CD4-positive, alpha-beta T cell treated with Interleukin-10 for 1 hour (primary cell): ENCODE measurements at places on chromosomes 5 and 9.

DNA sequence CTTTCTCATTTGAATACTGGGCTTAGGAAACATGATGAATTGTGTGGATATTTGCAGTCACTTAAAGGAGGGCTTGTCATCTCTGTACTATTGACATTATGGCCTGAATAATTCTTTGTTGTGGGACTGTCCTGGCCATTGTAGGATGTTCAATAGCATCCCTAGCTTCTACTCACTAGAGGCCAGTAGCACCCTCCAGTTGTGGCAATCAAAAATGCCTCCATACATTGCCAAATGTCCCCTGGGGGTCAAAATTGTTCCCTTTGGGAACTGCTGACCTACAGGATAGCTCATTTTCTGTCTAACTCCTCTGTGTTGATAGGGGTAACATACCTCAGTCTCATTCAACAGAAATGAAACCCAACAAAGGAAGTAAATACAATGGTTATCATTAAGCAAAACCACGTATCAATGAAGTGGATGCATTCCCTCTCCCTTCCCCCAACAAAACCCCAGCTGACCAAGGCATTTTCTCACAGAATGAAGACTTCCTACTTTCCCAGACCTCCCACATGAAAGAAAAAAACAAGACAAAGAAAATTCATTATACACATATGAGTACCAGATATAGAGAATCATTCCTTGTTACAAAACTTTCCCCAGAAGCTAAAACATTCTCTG is 18.1 kb downstream of the FYB1 start:
- DNase-seq = peak; percentile 61

DNA sequence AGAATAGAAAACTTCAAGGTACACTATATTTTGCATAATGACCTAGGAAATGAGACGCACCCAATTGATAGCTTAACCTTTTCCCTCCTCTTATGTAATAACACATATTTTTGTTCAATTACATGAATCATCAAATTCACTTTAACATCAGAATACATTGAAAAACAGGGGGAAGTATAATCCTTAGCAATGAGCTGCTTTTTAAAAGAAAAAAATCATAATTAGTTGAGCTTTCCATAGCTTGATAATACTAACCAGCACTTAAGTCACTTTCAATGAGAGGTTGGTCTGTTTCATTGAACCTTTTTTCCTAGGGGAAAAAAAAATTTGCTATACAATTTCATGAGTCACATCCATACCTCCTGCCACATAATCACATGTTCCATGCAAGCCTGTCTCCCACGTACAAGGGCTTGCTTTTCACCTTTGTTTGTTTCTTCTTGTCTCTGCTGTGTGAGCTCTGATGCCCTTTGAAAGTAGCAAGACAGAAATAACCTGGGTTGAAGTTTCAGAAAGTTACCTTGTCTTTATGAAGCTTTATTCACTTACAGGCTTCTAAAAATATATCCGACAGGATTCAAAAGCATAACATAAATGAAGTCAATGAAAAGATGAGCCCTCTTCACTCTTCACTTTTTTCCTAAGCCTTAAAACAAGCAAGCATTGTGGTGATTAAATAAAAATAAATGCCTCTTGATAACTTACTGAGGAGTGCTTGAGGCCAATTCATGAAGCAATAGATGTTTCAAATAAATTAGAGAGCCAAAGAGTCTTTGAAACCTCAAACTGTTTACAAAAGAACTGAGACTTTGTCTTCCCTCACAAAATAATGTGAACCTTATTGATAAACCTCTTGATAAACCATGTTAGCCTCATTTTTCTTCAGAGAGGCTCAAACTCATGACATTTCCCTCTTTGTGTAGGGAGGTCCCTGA is 108.5 kb downstream of the FEM1C start:
- no peak for DNase-seq

- DNase-seq = peak; percentile 66
Measured at GRCh38 chr5:59034498-59035186, 451.8 kb downstream of the RAB3C start.

DNA sequence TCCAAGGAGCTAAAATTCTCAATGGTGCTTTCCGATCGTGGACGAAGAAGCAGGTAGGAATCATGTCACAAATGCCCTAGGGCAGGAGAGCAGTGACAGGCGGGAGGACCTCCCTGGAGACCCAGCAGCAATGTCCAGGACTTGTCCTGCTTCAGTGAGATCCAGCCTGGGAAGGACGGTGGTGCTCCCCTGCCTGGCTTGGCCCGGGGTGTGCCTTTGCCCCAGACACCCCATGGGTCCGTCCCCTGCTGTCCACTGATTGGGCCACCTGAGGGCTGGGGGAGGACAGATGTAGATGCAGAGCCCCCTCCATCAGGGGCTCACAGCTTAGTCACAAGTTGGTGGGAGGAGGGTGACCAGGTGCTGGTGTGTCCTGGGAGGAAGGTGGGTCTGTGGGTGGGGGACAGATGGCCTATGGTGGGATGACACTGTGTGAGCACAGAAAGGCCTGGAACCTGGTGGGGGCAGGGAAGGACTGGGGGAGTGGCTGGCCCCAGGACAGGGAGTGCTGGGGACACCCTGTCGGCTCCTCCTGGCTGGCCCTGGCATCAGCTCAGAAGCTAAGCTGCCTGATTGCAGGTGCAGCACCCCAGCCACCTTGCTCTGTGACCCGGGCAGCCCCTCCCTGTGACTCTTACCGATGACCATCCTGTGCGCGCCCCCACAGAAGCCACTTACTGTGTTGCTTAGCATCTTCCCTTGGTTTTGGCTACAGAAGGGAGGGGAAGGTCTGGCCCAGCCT is 82.0 kb downstream of the PHF2 start:
- DNase-seq = no peak

DNA sequence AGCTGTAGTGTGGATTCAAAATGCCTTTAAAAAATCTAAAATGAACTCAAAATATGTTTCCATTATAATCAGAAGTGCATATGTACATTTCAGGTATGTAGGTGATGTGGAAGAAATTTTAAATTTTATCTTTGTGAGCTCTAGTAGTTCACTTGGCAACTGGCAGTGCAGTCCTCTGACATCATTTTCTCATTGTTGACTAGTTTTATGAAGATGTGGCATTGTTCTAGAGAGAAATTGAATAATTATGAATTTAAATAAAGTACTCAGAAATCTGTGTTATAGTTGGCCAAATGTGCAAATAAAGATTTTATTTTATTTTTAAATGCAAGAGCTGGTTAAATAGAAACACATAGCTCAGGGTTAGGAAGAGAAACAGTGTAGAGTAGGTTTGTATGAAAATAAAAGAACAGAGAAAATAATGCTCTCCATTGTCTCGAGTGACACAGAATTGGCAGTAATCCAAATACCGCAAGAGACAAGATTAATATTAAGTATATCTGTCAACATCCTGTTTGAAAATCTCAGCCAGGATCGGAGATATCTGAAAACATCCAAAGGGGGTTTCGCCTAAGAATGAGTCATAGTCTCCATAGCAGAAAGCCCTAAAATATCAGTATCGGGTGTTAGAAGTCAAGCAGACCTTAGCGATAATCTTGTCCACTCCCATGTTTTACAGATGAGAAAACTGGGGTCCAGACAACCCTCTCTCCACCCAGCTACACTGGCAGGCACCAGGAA is 189.4 kb downstream of the CCDC192 start:
- DNase-seq = peak; percentile 43

GRCh38 chr9:120729791-120730241 is 15.5 kb upstream of the MEGF9 start:
- DNase-seq = no peak

DNA sequence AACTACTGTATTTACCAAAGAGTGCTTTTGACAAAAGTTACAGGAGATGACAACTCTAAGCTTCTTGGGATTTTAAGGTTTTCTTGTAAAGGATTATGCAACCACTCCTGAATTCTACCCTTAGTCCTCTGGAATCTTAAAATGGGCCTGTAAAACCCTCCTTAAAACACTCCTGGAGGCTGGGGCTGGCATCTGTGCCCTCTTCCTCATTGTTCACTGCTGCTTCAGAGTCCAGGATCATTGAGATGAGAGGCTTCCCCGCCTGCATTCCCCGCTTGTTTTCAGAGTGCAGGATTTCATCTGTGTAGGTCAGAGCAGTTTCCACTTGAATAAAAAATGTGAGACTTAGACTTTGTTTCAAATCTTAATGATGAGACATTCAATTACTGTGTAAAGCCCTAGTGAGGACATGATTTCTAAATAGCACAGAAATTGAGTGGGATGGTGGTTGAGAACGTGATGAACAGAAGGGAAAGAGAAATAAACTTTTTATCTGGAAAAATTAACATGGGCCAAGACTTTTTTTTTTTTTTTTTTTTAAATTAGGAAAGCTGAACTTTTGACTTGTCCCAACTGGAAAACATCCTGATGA is 40.4 kb downstream of the PCSK5 start:
- no peak for DNase-seq

GRCh38 chr5:112691339-112691680 is 46.4 kb upstream of the APC start:
- no peak for DNase-seq

GRCh38 chr9:123457583-123457982 is 101.6 kb downstream of the CRB2 start:
- no peak for DNase-seq

DNA sequence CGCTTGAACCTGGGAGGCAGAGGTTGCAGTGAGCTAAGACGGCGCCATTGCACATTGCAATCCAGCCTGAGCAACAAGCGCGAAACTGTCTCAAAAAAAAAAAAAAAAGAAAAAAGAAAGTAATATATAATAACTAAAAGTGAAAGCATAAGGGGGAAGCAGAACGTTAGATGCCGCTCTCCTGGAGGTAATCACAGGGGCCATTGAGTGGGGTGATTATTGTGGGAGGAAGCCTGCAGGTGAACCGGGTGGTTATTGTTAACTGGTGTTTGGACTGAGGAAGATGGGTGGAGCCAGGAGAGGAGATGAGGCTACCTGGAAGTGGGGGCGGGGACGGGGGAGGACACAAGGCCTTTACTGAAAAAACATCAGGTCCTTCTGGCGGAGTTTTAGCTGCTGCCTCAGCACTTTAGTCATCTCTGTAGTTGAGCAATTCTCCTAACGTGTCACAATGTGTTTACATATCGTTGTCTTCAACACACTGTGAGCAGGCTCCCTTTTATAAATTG is 5.3 kb upstream of the TJP2 start:
- DNase-seq = peak; percentile 54

DNA sequence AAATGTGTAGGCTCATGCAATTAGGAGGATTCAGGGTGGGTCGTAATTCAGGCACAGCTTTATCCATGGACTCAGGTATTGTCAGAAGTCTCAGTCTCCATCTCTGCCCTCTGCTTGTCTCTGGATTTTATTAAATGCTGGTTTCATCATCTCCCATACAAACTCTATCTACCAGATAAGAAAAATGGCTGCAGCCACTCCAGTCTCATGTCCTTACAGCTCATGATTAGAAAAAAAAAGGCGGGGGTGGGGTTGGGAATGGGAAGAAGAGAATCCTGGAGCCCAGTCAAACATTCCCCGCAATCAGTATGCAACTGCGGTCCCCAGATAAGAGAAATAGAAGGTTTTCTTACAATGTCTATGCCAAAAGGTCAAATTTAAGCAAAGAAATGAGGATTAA is 7.6 kb upstream of the FBXO38 start:
- DNase-seq = no peak

- DNase-seq = no peak
Measured at GRCh38 chr5:179869641-179870402, 11.2 kb upstream of the MRNIP start.

DNA sequence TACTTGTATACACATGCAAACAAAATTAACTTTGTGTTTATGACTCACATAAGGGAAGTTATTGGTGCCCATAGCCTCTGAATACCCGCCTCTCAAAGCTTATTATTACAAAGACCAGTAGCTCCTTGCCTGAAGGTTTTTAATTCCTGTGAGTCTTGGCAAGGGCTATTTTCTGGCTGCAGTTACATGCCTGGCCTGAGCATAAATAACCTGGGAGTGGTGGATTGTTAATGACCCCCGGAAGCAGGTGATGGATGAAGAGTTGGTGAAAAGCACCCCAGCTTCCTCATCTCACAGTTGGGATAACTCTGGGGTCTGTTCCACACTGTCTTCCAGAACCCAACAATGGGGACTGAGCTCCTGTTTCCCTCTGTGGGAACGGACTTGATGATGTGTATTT is 594.5 kb downstream of the PDE4D start:
- no peak for DNase-seq

DNA sequence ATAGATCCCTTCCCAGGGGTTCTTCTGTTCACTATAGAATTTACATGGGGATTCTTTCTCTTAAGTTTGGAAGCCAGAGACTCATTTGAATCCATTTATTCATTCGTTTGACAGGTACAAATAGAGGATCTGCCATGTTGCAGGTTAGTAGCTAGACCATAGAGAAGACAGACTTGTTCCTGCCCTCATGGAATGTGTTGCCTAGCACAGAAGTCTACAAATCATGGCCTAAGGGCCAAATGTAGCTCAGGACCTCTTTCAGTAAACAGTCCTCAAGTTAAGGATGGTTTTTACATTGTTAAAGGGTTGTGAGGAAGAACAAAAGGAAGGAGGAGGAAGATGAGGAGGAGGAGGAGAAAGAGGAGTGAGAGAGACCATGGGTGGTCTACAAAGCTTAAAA is 114.7 kb upstream of the SLC44A1 start:
- no peak for DNase-seq

GRCh38 chr5:172280929-172281328 is 2.6 kb downstream of the UBTD2 start:
- no peak for DNase-seq

GRCh38 chr5:179304466-179304865 is 40.8 kb downstream of the ADAMTS2 start:
- DNase-seq = no peak

- no peak for DNase-seq
Measured at GRCh38 chr5:37850226-37850865, 10.5 kb upstream of the GDNF start.

DNA sequence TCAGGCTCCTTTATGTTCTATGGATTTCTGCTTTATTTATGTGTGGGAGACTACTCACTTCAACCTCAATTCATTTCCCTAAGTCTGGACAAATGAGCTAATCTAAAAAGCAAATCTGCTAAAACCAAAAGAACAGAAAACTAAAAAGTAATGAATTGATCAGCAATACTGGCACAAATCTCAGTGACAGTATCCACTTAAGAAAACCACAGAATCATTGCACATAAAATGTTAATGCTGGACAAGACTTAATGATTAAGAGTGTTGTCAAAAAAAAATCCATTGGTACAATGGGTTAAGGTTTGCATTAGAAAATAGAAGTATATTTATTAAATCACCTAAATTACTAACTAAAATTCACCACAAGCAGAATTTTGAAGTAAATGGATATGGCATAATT is 147.6 kb downstream of the EDIL3 start:
- DNase-seq = no peak

- DNase-seq = no peak
Measured at GRCh38 chr5:155923784-155924183, 403.2 kb upstream of the SGCD start.
